Thyroid gland (tissue), 4 donors: ENCODE measurements at places on chromosomes 13 and 19. TPM values are rescaled to one million over a fixed set of nuclear protein-coding genes. Genes with fewer than 3 reads are reported as not detected.
A peak's percentile ranks its signal among the peaks of the same experiment; 100 is the strongest.

GRCh38 chr19:2633693-2634075 lies 68.8 kb downstream of the GNG7 start:
- DNase-seq = no peak

- DNase-seq = no peak
Observed at GRCh38 chr19:6535558-6536137, 4.8 kb downstream of the TNFSF9 start.

- DNase-seq = no peak
Observed at GRCh38 chr19:54155694-54156093, 3.8 kb downstream of the LENG1 start.

DNA sequence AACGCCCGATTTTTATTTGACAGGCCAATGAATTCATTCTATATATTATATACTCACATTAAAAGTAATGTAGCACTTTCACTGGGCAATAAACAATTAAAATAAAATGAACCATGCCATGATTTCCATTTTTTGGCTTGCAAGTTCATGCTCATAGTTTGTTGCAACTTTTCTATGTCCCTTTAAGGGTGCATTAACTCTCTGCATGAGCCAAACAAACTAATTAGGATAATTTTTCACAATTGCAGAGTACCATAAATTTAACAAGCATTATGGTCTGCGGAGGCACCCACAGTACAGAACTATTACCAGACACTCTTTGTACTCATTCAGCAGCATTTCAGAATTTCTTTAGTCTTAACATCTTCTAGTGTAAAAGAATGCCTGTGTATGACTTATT lies 1.4 kb downstream of the LHFPL6 start:
- no peak for DNase-seq

DNA sequence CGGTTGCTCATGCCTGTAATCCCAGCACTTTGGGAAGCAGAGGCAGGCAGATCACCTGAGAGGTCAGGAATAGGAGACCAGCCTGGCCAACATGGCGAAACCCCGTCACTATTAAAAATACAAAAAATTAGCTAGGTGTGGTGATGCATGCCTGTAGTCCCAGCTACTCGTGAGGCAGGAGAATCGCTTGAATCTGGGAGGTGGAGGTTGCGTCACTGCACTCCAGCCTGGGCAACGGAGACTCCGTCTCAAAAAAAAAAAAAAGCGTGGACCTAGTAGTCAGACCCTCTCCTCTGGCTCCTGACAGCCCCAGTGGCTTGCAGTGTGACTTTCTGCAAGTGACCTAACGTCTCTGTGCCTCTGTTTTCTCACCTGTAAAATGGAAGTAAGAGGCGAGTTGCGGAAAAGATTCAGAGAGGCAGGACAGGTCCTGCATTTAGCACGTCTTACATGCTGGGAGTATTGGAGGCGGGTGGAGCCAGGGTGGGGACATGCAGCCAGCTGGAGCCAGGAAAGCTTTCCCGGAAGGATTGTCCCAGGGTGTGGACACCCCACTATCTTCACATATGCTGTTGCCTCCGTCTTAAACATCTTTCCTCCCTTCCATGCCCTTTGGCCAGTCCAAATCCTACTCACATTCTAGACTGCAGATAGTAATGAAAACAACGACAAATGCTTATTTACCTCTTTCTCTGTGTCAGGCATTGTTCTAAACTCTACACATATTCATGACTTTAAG lies 2.9 kb downstream of the TUBB4A start:
- no peak for DNase-seq

GRCh38 chr19:49408816-49409440 lies 14.3 kb downstream of the PTH2 start:
- no peak for DNase-seq

DNA sequence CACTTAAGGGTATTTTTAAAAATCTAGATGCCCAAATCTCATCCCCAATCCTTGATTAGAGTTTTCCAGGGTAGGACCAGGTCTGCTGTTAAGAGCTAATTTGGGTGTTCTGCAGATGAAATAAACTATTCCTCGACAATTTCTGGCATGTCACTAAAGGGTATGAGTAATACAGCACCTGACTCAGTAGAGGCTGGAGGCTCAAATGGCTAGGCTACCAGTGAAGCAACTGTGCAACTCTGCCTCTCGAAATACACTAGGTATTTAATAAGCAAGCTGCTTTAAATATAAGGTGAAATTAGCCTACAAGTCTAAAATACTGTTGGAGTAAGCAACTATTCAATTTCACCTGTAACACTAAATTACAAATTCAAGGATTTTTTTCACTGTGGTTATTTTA lies 1.5 kb downstream of the RNF6 start:
- no peak for DNase-seq

DNA sequence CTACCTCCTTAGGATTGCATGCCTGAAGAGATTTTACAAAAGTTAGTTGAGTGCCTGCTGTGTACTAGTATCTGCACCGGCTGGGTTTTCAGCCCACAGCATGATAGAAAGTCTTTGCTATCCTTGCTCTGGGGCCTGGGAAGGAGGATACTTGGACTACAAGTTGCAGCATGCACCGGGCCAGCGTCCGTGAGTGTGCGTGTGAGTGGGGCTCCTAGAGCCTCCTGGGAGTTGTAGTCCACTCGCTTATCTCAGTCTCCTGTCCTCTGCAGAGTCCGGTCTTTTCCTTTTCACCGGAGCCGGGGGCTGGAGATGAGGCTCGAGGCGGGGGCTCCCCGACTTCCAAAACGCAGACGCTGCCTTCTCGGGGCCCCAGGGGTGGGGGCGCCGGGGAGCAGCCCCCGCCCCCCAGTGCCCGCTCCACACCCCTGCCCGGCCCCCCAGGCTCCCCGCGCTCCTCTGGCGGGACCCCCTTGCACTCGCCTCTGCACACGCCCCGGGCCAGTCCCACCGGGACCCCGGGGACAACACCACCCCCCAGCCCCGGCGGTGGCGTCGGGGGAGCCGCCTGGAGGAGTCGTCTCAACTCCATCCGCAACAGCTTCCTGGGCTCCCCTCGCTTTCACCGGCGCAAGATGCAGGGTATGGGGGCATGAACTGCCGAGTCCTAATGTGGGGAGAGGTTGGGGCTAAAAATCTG lies 20.6 kb downstream of the BRSK1 start:
- DNase-seq = no peak

DNA sequence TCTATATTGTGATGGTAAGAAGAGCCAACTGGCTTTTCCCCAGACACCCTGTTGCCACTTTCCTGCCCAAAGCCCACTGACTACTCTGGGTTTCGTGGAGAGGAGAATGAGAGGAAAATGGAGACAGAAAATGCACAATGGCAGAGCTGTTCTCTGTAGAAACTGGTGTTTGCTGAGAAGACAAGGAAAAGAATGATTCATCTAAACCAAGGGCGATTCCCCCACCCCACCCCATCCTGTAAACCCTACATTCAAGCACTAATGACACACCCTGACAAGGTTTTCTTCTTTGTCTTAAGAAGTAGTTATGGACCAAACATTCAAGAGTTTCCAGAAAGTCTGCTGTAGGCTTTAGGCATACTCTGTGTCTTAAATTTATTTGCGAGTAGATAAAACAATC lies 68.8 kb downstream of the DOCK9 start:
- DNase-seq = no peak

GRCh38 chr13:41614671-41615527 lies 157.5 kb downstream of the RGCC start:
- DNase-seq = no peak

DNA sequence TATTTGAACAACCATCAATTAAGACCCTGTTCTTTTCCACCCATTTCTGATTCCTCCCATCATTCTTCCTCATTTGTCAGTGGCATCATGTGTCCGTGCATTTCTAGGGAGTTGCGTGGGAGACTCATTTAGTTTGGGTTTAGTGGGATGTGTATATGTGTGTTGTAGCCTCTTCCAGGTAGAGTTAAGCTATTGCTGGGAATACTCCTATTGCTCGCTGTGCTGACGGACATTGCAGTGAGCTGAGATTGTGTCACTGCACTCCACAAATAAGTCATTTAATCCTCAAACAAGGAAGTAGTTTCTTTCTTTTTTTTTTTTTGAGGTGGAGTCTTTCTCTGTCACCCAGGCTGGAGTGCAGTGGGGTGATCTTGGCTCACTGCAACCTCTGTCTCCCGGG lies 42.2 kb upstream of the RCBTB2 start:
- no peak for DNase-seq

GRCh38 chr13:47351798-47352197 lies 454.9 kb upstream of the HTR2A start:
- DNase-seq = no peak

GRCh38 chr19:574658-575526 lies 2.5 kb downstream of the BSG start:
- DNase-seq = peak; percentile 71

DNA sequence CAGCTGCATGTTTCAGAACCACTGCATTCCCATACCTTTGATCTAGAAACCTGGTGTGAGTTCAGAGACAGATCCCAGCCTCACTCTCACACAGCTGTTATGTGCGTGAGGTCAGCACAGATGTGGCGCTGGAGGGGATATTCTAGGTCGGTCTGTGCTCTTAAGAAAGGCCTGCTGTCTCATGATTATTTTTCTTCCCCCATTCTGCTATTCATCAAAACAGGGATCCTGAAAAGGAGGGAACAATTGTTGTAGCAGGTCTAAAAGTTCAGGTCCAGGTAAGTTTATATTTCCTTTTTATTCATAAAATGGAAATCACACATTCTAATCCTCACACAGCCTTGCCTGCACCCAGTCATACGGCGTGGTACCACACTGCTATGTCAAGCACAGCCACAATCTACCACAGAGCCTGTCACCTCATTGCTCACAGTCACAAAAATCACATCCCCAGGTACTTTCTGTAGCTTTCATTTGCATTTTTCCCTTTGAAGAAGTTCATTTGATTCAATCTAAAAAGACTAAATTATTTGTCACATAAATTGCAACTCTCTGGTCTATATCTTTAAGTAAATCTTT lies 867 bp downstream of the ZNF546 start:
- DNase-seq = no peak

DNA sequence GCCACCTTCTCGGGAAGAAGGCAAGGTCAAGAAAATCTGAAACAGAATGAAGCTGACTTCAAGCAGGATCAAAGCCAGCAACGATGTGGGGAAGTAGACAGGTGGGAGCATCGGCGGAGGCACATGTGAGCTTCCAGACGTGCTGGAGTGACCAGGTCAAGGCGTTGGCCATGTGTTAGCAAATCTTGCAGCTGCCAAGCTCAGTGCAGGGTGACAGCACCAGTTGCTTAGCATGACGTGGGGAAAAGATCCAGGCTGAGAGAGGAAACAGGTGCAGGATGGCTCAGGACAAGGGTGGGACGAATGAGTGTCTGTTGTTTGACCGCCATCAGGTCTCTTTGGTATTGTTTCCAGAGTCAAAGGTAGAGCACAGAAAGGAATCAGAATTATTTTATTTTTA lies 92.3 kb downstream of the TNFSF13B start:
- DNase-seq = no peak

GRCh38 chr13:35884211-35884760 lies 246.9 kb downstream of the DCLK1 start:
- no peak for DNase-seq

GRCh38 chr13:99087954-99088491 lies 110.2 kb upstream of the DOCK9 start:
- DNase-seq = peak; percentile 28

DNA sequence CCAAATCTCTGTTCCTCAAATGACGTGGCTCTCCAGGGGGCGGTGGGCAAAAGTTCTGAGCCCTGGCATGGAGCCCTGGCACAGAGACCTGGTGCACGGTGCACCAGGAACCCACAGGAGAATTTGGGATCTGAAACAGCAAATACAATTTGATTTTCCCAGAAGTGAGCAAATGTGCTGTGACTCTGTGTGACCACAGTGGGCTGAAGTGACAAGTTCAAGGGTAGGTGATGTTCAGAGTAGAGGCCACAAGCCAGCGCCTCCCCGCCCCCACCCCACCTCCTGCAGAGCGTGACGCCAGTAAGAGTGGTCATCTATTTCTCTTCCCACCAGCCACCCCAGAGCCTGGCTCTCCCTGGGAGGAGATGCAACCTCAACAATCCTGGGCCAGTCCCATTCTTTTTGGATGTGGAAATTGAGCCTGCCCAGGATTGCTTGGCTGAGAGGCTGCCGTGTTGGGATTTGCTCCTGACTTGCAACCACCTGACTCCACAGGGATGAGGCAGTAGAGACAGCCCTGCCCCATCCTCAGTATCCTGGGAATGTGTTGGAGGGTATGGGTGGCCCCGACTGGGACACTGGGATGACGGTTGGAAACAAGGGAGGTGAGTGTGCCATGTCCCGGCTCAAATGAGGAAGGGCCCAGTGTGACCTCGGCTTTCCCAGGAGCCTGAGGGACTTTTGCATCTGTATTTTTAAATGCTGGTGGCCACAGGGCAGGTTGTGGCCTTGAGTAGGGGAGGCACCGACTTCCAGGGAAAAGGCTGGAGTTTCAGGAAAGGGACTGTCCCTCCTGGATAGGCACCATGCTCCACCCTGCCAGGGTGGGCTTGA lies 11.1 kb upstream of the BCL3 start:
- DNase-seq = peak; percentile 70

DNA sequence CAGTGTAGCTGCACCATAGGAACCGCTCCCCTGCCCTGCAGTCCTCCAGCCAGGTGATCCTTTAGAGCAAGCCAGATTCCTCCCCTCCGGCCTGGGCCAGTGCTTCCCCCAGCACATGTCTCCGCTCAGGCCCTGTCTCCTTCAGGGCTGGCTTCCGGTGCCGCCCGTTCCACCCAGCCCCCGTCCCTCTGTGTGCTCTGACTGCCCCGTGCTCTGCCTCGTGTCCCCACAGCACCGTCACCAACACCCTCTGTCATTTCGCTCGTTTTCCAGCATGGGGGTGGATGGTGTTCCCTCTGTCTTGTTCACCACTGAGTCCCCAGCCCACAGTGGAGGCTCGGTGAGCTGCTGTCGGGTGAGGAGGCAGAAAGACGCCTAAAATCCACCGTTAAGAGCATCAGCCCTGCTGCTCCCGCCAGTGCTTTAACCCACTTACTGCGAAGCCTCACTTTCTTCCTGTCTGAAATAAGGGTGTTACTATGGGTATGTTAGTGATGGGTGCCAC lies 54.5 kb downstream of the TSSK6 start:
- DNase-seq = peak; percentile 37

GRCh38 chr19:55088543-55089341 lies 13.1 kb downstream of the EPS8L1 start:
- DNase-seq = peak; percentile 77

DNA sequence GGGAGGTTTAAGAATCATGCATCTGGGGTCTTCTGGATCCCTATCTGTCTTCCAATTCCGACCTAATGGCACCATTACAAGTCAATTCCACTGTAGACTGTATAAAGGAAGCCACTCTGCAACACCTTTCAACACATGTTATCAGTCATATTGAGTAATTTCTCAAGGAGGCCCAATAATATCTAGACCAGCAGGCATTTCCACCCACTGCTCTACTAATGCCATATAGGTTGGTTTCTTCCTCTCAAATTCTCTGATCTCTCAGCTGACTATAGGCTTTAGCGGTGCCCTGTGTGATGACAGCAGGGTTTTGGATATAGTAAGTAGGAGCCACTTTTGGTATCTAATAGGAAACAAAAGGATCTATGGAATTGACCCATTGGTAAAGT lies 12.4 kb upstream of the ITM2B start:
- DNase-seq = no peak

KLK2 gene
- total RNA-seq = 2.8 TPM

PCDH20 gene
- 0.27 TPM for total RNA-seq

IGLON5 gene
- total RNA-seq = 0.54 TPM

KIR3DL1 gene
- total RNA-seq = not detected

BSG gene
- total RNA-seq = 702 TPM

BEST2 gene
- not detected for total RNA-seq

NECTIN2 gene
- 104 TPM for total RNA-seq

KCNC3 gene
- 5.9 TPM for total RNA-seq

C19orf81 gene
- not detected for total RNA-seq

ACP5 gene
- total RNA-seq = 7.1 TPM

DIAPH3 gene
- total RNA-seq = 0.67 TPM

FAM98C gene
- total RNA-seq = 23.4 TPM

OR4F17 gene
- not detected for total RNA-seq

ARHGAP33 gene
- total RNA-seq = 13.1 TPM
